Activated CD4-positive, alpha-beta memory T cell treated with anti-CD3 and anti-CD28 coated beads for 36 hours (primary cell): ENCODE measurements at places on chromosomes 1 and 21. TPM values are rescaled to one million over a fixed set of nuclear protein-coding genes. Genes with fewer than 3 reads are reported as not detected.

DNA sequence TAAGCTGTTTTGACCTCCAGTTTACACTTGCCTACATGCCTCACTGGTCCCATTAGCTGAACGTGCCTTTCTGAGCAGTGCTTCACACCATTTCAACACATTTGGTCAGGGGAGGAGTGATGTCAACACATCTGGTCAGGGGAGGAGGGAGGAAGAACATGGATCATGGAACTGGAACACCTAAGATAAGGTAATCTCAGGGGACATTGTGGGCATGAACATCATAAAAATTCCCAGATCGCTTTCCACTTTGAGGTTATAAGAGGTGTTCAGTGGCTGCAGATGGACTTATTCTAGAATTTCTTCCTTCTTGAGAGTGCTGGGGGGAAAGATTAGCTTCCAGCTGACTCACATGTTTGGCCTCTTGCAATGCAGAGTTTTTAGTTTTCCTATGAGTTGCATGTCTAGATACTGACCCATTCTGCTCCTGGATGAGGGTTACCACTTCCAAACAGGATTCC lies 2.0 kb downstream of the QSOX1 start:
- no peak for DNase-seq

The TMCO2 gene
- not detected for total RNA-seq

GRCh38 chr1:161305867-161306519 lies 3.8 kb downstream of the MPZ start:
- DNase-seq = peak; percentile 94

DNA sequence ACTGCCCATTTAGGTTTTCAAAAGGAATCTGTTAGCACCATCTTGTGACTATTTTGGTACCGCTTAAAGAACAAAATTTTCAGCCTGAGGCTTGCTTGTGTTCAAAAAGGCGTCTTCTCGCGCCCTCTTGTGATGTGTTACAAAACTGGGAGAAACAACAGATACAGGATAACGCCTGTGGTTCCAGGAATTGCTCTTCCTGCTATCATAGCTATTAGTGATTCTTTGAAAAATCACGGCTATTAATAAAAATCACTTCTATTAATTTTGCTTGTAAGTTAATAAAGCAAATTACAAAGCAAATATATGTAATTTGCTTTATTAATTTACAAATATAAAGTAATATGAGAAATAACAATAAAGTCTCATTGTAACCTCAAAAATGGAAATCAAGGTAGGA lies 82.2 kb upstream of the ABCD3 start:
- DNase-seq = peak; percentile 23

DNA sequence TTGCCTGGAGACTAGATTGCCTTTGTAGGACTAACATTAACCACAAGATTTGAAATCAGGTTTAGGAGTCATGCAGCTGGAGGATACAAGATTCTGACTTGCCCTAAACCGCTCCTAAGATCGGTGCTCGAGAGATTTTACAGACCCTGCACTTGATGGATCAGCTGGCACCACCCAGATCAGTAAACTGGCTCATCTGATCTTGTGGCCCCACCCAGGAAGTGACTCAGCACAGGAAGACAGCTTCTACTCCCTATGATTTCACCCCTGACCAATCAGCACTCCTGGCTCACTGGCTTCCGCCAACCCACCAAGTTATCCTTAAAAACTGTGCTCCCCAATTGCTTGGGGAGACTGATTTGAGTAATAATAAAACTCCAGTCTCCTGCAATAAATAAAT lies 876 bp upstream of the CATSPERE start:
- peak; percentile 64 for DNase-seq

- DNase-seq = no peak
These were observed 81.0 kb downstream of the CNIH3 start for GRCh38 chr1:224696891-224697765.

DNA sequence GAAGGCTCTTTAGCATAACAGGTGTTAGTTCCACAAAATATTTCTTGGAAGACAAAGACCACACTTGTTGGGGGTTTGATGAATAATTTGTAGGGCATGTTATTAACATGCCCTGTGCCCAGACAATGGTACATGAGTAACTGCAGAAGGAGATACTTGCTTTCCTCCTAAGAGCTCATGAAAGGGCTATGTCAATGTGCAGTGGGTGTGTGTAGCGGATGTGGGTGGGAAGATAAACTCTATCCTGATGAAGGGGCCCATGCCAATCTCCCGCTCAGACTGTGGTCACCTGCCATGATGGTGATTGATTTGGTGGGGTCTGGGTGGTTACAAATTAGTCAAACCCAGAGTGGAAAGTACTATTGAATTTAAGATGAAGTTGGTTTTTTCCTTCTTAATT lies 69.8 kb upstream of the DNAH14 start:
- DNase-seq = peak; percentile 10

GRCh38 chr1:245003246-245003645 lies 138.9 kb upstream of the HNRNPU start:
- DNase-seq = no peak

DNA sequence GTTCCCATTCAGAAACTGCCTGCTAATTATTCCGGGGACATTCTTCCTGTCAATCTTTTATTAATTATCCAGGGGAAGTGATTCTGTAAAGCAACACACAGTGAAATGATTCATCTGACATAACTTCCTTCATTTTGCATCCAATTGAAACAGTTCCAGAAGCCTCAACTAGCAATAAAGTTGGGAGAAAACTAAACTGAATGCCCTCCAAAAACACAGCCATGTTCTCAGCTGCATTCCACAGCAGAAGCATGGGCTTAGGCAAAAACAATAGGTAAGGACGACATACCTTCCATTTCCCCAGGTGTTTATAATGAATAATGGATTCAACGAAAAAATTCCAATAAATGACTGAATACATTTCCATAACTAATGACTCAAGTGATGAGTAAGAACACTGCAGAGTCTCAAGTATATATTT lies 36.9 kb upstream of the TARBP1 start:
- no peak for DNase-seq

DNA sequence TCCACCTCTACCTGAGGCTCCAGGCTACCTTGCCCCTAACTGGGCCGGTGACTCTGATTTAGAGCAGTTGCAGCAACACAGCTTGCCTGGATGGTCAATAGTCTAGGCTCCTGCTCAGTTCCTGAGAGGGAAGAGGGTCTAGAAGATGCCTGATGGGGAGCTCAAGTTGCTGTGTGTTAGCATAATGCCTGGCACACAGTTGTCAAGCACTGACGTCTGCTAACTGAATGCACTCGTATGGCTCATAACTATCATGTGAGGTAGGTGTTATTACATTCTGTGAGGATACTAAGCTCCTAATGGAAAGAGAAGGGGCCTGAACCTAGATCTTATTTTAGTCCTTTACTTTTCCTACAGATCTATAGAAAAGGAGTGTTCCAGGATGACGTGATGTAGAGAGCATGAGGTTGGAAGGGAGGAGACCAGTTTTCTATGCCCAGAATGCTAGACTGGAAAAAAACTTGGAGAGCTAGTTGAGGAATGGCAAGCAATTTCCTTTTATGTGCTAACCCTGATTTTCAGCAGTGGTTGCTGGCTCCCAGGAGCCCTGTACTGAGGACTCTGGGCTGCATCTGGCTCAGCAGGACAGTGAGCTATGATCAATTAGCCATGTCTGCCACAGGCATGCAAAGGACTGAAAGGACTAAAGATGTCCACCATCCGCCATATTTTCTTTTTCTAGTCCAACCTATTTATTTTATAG lies 30.0 kb downstream of the FAM78B start:
- no peak for DNase-seq

DNA sequence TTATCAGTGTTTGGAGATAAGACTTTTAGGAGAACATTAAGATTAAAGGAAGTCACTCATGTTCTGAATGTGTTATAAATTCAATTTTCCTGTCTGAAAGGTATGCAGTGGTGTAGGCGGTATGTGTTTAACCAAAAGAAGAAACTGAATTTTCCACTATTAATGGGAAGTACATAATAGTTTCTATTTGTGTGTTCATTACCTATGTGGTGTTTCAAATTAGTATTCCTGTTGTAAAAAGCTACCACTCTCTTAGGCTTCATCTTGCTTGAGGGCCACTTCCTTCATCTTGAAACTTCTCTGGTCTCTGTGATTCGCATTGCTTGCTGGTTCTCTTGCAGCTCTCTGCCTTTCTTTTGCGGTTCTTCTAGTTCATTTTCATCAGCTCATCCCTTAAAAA lies 123.4 kb downstream of the HLX start:
- no peak for DNase-seq

DNA sequence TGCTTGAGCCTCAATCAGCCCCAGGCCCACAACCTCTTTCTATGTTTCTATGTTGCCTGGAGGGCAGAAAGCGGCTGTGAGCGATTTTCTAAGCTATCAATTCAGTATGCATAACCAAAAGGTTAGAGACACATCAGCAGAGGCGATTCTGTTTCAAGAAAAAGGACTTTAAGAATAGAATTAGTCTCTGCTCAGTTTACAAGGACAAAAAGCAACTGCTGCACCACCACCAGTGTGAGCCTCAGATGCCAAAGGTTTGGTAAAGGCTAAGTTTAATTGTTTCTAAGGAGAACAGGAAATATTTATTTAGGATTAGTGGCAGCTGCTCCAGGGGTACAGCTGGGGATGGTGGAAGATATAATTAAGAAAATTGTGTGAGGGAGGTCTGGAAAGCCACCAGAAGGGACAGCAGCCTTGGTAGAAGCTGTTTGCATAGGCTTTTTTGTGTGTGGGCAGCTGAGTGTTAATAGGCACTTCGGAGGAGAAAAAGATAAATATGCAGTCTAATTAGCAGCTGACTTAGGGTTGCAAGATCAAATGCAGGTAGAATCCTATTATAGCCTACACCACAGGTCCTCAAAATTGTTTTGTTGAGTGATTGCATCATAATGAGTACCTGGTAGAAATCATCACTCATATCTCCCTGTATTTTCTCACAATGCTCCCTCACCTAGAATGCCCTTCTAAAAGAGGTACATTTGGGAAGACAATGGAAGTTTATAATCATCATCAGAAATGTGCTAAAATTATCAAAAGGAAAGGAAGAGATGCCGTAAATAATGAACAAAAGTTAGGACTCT lies 35.8 kb downstream of the ZC3H11B start:
- DNase-seq = no peak

- no peak for DNase-seq
These were observed 157.7 kb upstream of the COL11A1 start for GRCh38 chr1:103266036-103266435.

The MLLT11 gene
- total RNA-seq = 2.4 TPM

GRCh38 chr1:43529206-43529731 lies 1.4 kb upstream of the PTPRF start:
- peak; percentile 87 for DNase-seq

DNA sequence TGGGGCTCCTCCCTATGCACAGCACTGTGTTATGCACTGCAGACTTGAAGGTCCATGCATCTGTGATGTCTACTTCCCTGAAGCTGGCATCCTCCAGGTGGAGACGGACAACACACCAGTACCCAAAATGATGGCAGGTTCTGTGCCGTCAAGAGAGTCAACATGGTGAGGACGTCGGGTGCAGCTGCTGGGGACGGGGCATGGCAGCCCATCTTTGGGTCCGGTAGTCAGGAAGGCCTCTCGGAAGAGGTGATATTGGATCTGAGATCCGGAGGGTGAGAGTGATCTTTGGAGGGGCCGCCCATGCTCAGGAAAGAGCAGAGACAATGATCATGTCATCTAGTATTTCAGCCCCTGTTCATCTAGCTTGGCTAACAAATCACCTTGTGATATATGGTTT lies 104.1 kb downstream of the RIPK4 start:
- no peak for DNase-seq
